ENCODE measurements at places on chromosomes 16 and 17. TPM values are rescaled to one million over a fixed set of nuclear protein-coding genes. Genes with fewer than 3 reads are reported as not detected.

The C16orf54 gene
- total RNA-seq, result not detected

The PLCG2 gene
- total RNA-seq, result 12.3 TPM

The INCA1 gene
- total RNA-seq, result 0.25 TPM

The SPNS2 gene
- 109 TPM for total RNA-seq

The TBC1D3C gene
- not detected for total RNA-seq

The ERN2 gene
- total RNA-seq, result not detected

The TMEM219 gene
- total RNA-seq, result 80.0 TPM

The SLC12A3 gene
- total RNA-seq, result not detected

The ZNF785 gene
- 6.8 TPM for total RNA-seq

The BCL6B gene
- 99.3 TPM for total RNA-seq

The CNGB1 gene
- total RNA-seq, result not detected

The CDT1 gene
- total RNA-seq, result 8.5 TPM

The EFCAB3 gene
- total RNA-seq, result not detected

The SOCS1 gene
- total RNA-seq, result 0.50 TPM

The WNT9B gene
- not detected for total RNA-seq

The SP2 gene
- total RNA-seq, result 0.65 TPM

The STH gene
- total RNA-seq, result not detected

The NTN1 gene
- under 0.01 TPM for total RNA-seq

The MRC2 gene
- total RNA-seq, result 1.8 TPM

The NPIPA2 gene
- 1.3 TPM for total RNA-seq

The NGFR gene
- total RNA-seq, result not detected

All from bladder microvascular endothelial cell (primary cell).